Occipital lobe (tissue), 3 donors: ENCODE measurements at places on chromosomes 6 and 20. TPM values are rescaled to one million over a fixed set of nuclear protein-coding genes. Genes with fewer than 3 reads are reported as not detected.

Gene SMPDL3A
- 20.4 TPM for total RNA-seq

Gene CST8
- total RNA-seq = not detected

GRCh38 chr6:129212081-129212480 is 329.1 kb downstream of the LAMA2 start:
- no peak for DNase-seq

- DNase-seq = no peak
These were observed 25.4 kb upstream of the KCNB1 start for GRCh38 chr20:49507741-49508434.

- DNase-seq = no peak
These were observed 9.3 kb downstream of the SRSF3 start for GRCh38 chr6:36603222-36604089.

DNA sequence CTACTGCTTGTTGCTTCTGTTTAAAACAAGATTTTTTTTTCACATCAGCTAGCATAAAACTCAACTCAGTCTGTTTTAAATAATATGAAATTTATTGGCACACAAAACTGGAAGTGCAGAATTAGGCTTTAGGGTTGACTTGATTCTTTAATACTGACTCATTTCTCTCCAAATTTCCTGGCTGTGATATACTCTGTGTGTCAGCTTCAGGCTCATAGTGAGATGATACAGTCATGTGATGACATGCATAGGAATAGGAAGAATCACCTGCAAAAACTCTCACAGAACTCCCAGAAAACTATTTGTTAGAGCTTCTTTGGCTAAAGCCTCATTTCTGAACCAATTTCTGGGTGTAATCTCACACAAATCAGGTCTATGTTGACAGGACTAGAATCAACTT is 1068.0 kb upstream of the EPHA7 start:
- no peak for DNase-seq

DNA sequence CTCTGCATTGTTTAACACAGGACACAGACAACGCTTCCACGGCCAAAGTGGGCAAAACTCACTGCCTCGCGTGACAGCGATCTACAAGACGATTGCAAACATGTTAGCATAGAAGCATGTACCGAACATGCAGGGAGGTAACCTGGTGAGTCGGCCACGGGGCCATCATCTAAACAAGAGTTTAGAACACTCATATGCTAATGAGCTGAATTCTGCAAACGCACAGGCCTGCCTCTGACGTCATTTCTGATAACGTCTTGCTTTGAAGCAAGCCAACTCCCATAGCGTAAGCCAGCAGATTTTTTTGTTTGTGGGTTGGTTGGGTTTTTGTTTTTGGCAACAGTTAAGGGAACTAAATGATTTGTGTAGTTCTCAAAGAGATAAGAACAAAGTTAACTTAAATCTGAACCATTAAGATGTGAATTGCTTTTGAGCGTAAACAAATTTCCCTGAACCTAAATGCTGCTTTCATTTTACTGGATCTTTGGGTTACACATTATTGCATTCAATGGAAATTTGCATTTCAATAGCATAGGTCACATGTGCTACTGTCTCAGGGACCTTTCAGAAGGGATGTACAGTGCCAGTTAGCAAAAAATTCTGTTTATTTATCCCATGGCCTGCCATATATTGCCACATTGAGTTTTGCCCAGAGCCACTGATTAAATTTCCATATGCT is 184.5 kb upstream of the PDE10A start:
- DNase-seq = no peak
